ENCODE measurements at places on chromosomes 7 and 10.

- H3K36me3 ChIP-seq = no peaks in the 10 kb centered on the region
- H3K4me1 ChIP-seq = no peaks in the 10 kb centered on the region
- no peak overlapping the region for H3K27ac ChIP-seq
- no peak for DNase-seq
- H3K4me3 ChIP-seq = no peak overlapping the region
Measured at GRCh38 chr10:59019603-59020002, 156.8 kb upstream of the PHYHIPL start.

DNA sequence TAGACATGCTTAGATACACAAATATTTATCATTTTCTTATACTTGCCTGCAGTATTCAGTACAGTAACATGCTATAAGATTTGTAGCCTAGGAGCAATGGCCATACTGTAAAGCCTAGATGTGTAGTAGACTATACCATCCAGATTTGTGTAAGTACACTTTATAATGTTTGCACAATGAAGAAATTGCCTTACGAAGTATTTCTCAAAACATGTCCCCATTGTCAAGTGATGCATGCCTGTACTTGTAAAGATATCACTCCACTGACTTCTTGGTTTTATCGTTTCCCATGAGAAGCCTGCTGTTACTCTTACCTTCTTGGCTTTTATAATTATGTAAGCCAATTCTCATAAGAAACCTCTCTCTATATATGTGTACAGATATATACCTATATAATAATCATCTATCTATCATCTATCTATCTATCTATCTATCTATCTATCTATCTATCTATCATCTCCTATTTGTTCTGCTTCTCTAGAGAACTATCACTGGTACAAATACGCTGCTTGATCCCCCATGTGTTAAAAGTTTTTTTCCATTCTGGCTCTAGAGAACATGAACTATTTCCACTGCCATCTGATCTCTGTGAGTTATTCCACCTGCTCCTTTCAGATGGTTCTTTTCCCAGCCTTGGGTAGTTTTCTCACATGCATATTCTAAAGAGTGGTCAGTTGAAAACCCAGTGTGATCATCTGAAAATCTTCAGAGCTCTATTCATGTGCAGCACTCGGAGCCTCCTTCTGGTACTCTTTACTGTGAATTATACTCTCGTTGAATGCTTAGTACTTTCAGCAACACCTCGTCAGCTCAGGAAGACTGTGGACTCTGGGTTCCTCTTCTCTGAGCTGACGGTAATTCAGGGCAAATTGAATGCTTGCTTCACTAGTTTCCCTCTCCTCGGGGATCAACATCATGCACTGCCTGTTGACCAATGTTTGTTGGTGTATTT is 14.5 kb upstream of the VCL start:
- H3K27ac ChIP-seq = peak overlapping the region; percentile 26
- peak overlapping the region; percentile 29 for H3K4me3 ChIP-seq
- no peaks in the 10 kb centered on the region for H3K27me3 ChIP-seq
- H3K36me3 ChIP-seq = no peaks in the 10 kb centered on the region

- H3K4me3 ChIP-seq = no peak overlapping the region
- no peaks in the 10 kb centered on the region for H3K36me3 ChIP-seq
- H3K27ac ChIP-seq = no peak overlapping the region
Measured at GRCh38 chr7:136923111-136923667, 54.7 kb downstream of the CHRM2 start.

DNA sequence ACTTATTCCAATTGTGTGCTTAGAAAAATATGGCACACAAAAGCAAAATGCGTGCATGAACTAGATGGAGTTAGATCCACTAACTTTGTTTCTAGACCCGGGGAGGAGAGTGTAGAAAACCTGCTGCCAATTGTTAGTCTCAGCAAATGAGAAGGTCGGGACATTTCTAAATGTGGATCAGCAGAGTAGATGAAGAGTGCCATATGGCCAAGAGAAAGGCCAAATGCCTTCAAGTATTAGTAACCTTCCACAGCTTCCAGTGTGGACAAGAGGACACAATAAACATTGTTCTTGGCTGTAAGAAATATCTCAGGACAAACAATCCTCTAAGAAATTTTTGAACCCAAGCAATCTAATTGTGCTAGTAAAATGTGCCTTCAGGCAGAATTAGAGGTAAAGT is 690.3 kb downstream of the REEP3 start:
- no peaks in the 10 kb centered on the region for H3K4me1 ChIP-seq
- no peaks in the 10 kb centered on the region for H3K36me3 ChIP-seq
- H3K4me3 ChIP-seq = no peak overlapping the region
- no peak for DNase-seq
- H3K27me3 ChIP-seq = no peaks in the 10 kb centered on the region
- H3K27ac ChIP-seq = no peak overlapping the region

DNA sequence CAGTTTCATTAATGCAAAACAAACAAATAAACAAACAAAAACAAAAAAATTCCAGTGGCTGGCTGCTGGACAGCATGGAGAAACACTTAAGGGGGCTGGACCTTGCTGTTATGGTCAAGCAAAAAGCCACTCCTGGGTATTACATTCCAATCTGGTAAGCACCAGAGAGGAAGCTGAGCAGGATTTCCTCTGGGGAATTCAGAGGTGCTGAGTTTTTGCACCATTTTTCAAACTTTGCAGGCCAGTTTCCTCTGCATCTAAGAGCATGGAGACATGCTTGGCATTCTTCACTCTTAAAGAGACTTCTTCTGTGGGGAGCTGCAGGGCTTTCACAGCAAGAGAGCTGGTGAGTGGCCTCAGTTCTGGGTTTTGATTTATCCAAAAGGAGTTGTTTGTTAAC is 84.5 kb downstream of the FZD1 start:
- H3K36me3 ChIP-seq = no peaks in the 10 kb centered on the region
- H3K27me3 ChIP-seq = no peaks in the 10 kb centered on the region
- H3K27ac ChIP-seq = no peak overlapping the region
- H3K4me1 ChIP-seq = no peaks in the 10 kb centered on the region

- H3K27me3 ChIP-seq = no peaks in the 10 kb centered on the region
- no peak overlapping the region for H3K4me3 ChIP-seq
- DNase-seq = no peak
Measured at GRCh38 chr10:4024516-4025245, 239.7 kb upstream of the KLF6 start.

GRCh38 chr7:99422625-99423024 is 13.9 kb downstream of the BUD31 start:
- H3K27ac ChIP-seq = no peak overlapping the region
- no peaks in the 10 kb centered on the region for H3K27me3 ChIP-seq
- H3K4me1 ChIP-seq = no peaks in the 10 kb centered on the region
- no peak overlapping the region for H3K4me3 ChIP-seq

GRCh38 chr7:129896568-129897382 is 56.0 kb downstream of the UBE2H start:
- H3K4me3 ChIP-seq = no peak overlapping the region
- H3K36me3 ChIP-seq = no peaks in the 10 kb centered on the region
- no peak overlapping the region for H3K27ac ChIP-seq
- H3K27me3 ChIP-seq = no peaks in the 10 kb centered on the region

GRCh38 chr7:74380720-74381119 is 73.0 kb upstream of the GTF2IRD1 start:
- H3K36me3 ChIP-seq = peaks cover 6% of the 10 kb centered on the region
- H3K4me3 ChIP-seq = no peak overlapping the region
- H3K4me1 ChIP-seq = no peaks in the 10 kb centered on the region
- H3K27me3 ChIP-seq = no peaks in the 10 kb centered on the region
- H3K27ac ChIP-seq = no peak overlapping the region

- H3K4me3 ChIP-seq = no peak overlapping the region
- no peaks in the 10 kb centered on the region for H3K36me3 ChIP-seq
- H3K27ac ChIP-seq = no peak overlapping the region
- DNase-seq = peak; percentile 70
- H3K27me3 ChIP-seq = no peaks in the 10 kb centered on the region
Measured at GRCh38 chr10:92880233-92880861, 32.0 kb downstream of the EXOC6 start.

DNA sequence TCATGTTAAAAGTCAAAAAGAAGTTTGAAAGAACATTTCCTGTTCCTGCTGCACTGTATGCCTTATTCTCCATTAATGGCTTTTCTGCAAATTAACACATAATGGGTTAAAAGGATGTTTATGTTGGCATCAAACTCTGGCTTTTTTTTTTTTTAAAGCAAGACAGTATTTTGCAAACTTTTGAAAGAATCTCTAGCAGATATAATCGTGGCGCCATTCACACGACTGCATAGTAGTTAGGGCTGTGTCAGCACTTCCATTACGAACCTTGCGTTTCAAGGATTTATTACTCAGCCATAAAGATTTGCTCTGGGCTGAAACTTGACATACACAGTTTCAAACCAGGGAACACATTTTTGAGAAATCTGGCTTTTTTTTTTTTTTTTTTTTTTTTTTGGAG is 207.8 kb downstream of the DYNC1I1 start:
- H3K27me3 ChIP-seq = no peaks in the 10 kb centered on the region
- DNase-seq = no peak
- no peak overlapping the region for H3K4me3 ChIP-seq
- H3K4me1 ChIP-seq = no peaks in the 10 kb centered on the region

DNA sequence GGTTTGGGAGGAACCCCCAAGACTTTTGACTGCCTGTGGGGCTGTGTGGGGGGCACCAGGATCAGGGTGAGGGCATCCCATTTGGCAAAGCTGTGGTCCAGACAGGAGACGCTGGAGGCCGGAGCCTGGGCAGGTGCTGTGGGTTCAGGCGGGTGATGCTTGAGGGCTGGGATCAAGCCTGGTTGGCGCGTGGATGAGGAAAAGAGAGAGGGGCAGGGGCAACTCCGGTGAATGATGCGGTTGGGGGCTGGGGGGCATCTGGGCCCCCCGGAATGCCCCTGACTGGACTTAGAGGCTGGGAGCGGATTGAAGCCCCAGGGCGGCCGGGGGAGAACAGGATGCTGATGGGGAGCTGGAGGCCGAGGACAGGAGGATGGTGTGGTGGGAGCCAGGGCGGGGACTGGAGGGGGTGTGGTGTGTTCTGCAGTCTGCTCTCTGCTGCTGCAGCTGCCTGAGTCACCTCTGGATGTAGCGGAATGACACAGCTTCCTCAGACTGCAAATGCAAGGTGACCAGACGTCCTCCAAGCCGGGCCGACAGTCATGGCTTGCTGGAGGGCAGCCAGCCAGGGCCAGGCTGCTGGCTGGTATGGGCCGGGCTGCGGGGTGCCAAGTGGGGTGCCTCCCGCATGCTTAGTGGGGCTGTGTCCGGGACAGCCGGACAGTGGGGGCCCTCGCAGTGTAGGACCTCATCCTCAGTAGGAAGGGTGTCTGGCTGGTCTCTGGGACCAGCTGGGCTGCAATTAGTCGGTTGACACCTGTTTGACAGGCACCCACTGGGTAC is 3.2 kb downstream of the MAFK start:
- peak overlapping the region; percentile 84 for H3K27ac ChIP-seq
- peak; percentile 24 for DNase-seq
- no peaks in the 10 kb centered on the region for H3K27me3 ChIP-seq
- H3K4me3 ChIP-seq = no peak overlapping the region
- H3K36me3 ChIP-seq = no peaks in the 10 kb centered on the region

GRCh38 chr10:102819054-102819453 is 18.2 kb downstream of the CYP17A1 start:
- no peak overlapping the region for H3K27ac ChIP-seq
- no peaks in the 10 kb centered on the region for H3K27me3 ChIP-seq
- H3K4me3 ChIP-seq = no peak overlapping the region
- peak; percentile 30 for DNase-seq
- H3K4me1 ChIP-seq = peaks cover 15% of the 10 kb centered on the region

DNA sequence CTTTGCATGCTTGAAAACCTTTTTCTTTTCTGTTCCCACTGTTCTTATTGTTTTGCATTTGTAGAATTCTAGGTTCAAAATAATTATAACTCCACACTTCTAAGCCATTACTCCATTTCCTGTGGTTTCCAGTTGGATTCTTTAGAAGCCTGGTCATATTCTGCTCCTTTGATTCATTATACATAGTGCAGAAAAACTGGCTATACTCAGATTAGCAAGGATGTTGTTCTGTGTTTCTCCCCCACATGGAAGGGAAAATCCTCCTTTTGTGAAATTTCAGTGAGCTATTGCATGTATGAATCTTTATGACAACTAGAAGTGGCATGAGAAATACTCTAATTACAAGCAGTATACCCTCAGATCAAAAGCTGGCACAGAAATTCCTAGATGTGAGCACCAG is 79.5 kb downstream of the SLC13A1 start:
- no peaks in the 10 kb centered on the region for H3K27me3 ChIP-seq
- H3K4me1 ChIP-seq = no peaks in the 10 kb centered on the region

DNA sequence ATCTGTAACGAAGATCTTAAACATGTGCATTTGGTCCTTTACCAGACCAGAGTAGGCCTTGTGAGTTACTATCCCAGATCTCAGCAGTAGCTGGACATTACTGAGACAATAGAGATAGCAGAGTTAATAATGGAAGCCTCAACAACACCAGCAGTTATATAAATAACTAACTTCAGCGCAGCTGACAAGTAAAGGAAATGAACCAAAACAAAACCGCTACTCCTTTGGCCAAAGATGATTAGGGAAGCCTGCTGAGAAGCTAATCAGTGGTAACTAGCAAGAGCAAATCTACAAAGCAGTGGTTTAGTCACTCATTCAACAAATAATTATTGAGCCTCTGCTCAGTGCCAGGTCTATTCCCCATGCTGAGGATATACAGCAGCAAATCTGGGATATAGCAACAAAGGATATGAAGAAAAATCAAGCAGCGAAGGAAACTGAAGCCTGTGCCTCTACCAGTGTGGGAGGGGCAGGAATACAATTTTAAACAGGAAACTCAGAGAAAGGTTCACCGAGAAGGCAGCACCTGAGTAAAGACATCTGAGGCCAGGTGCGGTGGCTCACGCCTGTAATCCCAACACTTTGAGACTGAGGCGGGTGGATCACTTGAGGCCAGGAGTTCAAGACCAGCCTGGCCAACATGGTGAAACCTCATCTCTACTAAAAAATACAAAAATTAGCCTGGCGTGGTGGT is 103.6 kb downstream of the ELMO1 start:
- peak; percentile 44 for DNase-seq
- H3K27me3 ChIP-seq = no peaks in the 10 kb centered on the region
- peaks cover 52% of the 10 kb centered on the region for H3K4me1 ChIP-seq
- H3K4me3 ChIP-seq = no peak overlapping the region

DNA sequence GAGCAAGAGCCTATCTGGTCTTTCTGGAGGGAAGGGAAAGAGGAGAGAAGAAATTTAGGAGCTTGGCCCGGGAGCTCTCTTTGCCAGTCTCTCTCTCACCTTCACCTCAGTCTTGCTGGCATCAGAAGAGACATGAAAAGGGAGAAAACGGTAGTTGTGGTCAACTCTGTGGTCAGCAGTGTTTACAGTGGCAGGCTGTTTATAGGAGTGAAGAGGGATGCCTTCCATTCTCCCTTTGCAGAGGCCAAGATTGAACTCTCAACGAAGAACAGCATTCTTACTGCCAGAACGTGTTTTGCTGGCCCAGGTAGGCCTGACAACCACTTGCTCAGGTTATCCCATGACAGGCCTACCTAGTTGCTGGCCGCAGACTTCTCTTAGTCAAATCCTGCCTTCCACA is 133.3 kb downstream of the CCDC3 start:
- H3K27me3 ChIP-seq = no peaks in the 10 kb centered on the region
- no peak overlapping the region for H3K27ac ChIP-seq
- H3K4me1 ChIP-seq = no peaks in the 10 kb centered on the region
- H3K4me3 ChIP-seq = no peak overlapping the region
- no peak for DNase-seq

- no peak overlapping the region for H3K27ac ChIP-seq
- no peaks in the 10 kb centered on the region for H3K4me1 ChIP-seq
- no peak overlapping the region for H3K4me3 ChIP-seq
- no peaks in the 10 kb centered on the region for H3K27me3 ChIP-seq
Measured at GRCh38 chr10:12965571-12965970, 35.9 kb downstream of the CCDC3 start.

- H3K4me3 ChIP-seq = no peak overlapping the region
- H3K36me3 ChIP-seq = no peaks in the 10 kb centered on the region
- H3K27ac ChIP-seq = no peak overlapping the region
- no peaks in the 10 kb centered on the region for H3K4me1 ChIP-seq
- H3K27me3 ChIP-seq = no peaks in the 10 kb centered on the region
Measured at GRCh38 chr7:132245539-132245938, 330.7 kb downstream of the PLXNA4 start.

Measured in B cell (primary cell).